ENCODE measurements at places on chromosomes 1 and 21.

DNA sequence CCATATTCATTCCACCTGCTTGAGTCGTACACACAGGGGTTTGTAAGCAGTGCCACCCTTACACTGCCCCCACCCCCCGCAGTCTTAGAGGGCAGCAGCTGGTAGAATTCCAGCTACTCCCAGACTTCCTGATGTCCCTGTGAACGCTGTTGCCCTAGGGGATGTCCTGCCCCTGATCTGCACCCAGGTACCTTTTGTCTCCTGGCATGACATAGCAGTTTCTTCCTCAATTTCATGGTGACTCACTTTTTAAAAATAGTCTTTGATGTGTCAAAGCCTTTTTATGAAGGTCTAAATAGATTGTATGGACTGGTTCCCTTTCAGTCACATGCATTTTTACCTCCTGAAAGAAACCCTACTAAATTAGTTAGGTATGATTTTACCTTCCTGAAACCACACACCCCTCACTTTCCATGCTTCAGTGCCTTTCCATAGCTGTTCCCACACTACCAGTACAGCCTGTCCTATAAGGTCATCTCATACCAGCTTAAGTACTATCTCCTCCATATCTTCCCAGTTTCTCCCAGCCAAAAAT is 76.4 kb downstream of the ST3GAL3 start:
- no peak for DNase-seq

GRCh38 chr1:198797656-198798055 is 158.8 kb downstream of the PTPRC start:
- no peak for DNase-seq

- DNase-seq, result no peak
Measured at GRCh38 chr1:115329965-115330364, 8.1 kb downstream of the NGF start.

- no peak for DNase-seq
Measured at GRCh38 chr1:201695607-201696006, 133.3 kb upstream of the IPO9 start.

DNA sequence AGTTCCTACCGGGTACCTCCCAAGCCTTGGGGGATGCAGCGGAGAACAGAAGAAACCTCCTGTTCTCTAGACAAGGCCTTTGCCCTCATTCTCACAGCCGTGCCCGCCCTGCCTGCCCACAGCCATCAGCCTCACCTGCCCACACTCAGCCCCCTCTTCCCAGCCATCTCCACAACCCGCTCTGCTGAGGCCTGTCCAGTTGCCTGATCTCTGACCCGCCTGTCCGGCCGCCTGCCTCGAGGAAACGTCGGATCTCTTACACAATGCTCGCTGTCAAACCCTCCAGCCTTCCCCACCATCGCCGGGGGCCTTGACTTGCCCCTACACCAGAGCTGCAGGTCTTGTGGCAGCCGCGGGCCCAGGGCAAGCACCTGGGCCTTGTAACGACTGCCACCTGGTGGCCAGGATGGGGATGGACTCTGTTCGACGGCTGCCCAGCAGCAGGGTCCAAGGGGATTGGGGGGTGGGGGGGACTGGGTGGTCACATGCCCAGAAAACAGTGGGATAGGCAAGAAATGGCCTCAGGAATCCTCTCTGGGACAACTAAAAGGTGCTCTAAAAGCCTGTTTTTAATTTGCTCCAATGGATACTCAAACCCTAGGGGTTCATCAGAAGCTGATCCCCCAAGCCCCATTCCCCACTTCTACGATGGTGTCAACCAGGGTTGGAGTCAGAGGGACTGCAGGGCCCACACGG is 31.0 kb downstream of the SLC45A1 start:
- DNase-seq, result peak; percentile 89

DNA sequence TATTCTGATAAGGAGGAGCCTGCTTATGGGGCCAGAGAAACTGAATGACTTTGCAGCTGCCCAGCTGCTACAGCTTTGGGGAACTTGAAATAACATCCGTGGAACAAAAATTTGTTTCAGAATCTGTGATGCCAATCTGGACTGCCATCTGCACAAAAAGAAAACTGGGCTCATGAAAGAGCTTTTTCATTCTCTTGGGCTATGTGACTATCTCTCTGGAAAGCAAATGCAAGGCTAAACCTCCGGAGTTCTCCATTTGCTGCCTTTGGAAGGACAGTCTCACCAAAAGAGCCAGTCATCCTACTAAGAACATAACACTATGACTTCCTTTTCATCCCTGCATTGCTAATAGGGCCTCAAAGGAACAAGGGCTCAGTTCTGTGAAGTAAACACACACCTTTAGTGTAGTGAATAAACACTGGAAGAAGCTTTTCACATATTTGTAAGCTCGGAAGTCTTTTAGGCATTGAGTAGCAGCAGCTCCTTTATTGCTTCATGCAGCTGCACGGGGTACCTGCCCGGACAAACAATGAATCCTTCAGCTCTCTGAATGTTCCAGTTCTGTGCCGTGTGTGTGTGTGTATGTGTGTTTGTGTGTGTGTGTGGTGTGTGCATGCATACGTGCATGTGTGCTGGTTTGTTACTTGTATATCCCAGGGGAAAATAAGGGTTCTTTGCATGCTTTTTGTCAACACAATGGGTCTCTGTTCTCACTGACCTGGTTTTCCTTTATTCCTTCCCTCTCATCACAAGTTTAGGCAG is 255.5 kb upstream of the SGIP1 start:
- no peak for DNase-seq

DNA sequence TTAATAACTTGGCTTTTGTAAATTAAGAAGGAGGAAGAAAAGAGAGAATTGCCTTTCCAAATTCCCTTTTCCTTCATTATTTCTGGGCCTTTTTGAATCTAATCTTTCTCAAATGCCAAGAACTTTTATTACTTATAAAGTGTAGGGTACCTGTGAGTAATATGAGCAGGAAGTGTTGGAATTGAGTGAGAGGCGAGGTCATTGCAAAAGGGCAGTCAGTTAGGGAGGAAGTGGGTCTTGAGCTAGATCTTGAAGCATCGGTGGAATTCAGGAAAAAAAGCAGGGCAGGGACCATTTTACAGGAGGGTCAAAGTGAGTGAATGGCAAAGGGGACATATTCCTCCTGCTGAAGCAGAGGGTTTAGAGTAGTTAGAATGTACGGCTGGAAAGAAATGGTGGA is 23.4 kb downstream of the DDI2 start:
- DNase-seq, result no peak

DNA sequence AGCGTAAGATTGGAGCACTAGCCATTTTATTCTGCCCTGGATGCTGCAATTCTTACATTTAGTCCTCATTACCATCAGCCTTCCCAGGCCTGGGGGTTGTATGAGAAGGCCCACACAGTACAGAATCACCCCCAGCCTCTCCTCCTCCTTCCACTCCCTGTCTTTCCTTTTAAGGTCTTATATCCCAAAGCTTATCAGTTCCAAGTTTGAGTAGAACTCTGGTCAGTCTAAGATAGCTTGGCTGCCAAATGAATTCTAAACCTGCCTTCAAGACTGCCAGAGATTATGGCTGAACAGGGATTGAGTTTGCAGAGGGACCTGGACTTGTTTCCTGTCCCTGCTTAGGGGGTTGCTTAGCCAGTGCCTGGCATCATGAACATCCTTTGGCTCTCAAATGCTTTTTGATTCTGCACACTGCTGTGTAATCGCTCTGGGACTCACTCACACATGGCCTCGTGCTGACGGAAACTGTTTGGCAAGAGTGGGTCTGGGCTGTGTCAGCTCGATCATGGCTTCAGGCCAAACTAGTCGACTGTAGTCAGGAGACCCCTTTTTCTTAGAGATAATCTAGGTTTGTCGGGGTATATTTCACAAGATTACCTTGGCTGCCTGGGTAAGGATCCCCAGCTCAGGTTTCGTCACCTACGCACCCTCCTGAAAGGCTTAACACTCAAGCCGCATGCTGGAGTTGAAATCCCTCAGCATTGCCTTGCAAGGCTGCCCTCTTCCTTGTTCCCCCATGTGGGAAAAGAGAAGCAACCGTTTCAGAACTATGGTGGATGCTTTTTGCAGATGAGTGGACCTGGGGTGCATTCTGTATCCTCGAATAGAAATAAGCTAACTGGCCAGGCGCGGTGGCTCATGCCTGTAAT is 252.6 kb downstream of the NFIA start:
- no peak for DNase-seq

GRCh38 chr1:9569267-9569666 is 19.4 kb upstream of the TMEM201 start:
- no peak for DNase-seq

DNA sequence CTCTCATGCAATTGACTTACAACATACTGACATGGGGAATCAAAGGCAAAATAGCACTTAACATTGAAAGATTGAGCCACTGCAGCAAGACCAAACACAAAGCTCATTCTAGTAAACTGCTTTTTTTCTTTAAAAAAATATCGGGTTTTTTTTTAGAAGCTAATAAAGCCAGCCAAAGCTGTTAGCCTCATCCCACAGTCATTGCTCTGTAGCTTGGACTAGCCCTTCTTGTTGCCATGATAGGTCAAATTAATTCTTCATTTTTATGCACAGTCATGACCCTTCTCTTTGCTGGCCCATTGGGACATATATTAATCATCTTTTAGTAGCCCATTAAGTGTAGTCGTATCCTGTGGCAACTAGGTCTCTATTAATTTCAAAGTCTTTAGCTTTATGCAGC is 231.3 kb downstream of the ADGRL2 start:
- DNase-seq, result no peak

DNA sequence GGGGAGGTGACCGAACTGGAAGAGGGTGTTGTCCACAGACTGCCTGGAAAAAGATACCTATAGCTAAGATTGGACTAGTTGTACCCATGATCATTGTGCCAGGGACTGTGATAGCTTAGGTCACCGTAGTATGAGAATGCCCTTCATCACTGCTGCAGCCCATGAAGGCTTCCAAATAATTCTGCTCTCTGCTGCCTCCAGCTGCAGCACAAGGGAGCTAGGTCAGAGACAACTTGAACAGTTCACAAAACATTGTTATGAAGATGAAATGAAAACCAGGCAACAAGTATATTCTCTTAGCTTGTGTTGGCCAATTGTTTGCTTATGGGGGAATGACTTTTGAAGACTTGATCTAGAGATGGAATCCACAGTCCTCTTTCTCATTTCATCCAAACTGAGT is 246.7 kb downstream of the MRPL39 start:
- DNase-seq, result no peak

- no peak for DNase-seq
Measured at GRCh38 chr1:67880056-67880601, 46.9 kb upstream of the GNG12 start.

GRCh38 chr1:31580513-31580870 is 4.2 kb downstream of the TINAGL1 start:
- no peak for DNase-seq

DNA sequence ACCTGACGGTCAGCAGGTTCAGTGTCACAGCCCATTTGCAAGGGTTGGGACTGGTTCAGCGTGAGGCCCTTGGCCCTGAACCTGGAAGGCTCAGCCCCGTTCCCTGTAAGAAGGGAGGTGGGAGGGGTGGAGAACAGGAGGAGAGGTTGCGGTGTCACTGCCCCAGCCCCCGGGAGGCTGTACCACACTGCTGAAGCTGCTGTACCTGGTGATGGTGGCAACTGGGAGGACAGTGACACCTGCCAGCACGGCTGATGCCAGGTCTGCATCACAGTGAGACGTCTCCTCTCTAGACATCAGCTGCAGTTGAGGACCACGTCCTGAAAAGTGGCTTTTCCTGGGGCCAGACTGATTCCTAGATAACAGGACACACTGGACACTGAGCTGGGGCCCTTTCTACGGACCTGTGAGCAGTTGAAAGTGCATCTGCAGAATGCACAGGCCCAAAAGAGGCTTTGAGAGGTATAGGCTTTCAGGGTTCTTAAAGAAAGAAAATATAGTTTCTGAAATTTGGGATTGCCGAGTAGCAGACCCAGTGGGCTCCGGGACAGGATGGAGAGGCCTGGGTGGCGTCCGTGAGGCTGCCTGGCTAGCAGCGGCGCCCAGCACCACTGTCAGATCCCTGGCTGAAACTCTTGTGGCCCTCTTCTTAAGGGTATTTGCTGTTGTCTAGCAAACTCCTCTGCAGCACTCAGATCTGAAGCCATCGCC is 47.7 kb downstream of the COQ8A start:
- DNase-seq, result no peak

GRCh38 chr1:43062527-43063095 is 103.9 kb upstream of the SLC2A1 start:
- DNase-seq, result no peak

DNA sequence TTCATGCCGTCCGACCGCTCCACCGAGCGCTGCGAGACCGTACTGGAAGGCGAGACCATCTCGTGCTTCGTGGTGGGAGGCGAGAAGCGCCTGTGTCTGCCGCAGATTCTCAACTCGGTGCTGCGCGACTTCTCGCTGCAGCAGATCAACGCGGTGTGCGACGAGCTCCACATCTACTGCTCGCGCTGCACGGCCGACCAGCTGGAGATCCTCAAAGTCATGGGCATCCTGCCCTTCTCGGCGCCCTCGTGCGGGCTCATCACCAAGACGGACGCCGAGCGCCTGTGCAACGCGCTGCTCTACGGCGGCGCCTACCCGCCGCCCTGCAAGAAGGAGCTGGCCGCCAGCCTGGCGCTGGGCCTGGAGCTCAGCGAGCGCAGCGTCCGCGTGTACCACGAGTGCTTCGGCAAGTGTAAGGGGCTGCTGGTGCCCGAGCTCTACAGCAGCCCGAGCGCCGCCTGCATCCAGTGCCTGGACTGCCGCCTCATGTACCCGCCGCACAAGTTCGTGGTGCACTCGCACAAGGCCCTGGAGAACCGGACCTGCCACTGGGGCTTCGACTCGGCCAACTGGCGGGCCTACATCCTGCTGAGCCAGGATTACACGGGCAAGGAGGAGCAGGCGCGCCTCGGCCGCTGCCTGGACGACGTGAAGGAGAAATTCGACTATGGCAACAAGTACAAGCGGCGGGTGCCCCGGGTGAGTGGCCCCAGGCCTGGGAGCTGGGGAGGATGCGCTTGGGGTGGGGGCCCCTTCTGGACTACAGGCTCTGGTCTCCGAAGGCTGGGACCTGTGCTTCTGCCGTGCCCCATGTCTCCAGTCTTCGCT is 1.1 kb downstream of the SKI start:
- DNase-seq, result no peak

DNA sequence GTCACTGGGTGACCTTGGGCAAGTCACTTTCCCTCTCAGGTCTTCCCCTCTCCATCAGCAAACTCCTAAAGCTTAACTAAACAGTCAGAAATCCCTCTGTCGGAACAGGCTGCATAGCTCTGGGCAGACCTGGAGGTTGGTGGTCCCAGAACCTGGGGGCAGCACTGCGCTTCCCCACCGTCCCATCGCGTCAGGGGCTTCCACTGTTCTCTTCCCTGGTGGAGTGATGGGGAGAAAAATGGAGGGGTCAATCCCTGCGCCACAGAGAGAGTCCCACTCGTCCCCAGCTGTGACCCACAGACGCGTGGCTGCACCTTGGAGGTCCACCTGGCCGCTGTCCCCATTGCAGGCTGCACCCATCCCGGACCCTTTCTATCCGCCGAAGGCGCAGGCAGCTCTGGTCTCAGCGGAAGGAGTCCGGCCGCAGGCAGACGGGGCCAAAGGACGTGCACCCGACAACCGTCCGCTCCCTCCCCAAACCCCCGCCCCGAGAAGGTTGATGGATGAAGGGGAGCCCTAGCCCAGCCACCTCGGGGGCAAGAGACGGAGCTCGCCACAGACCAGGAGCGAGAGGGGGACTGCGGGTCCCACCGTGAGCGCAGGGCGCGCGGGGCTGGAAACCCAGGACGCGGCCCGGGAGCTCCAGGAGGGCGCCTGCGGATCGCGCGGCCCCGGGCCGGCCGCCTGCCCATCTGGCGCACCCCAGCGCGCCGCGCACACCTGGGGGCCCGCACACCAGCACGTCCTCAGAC is 588 bp upstream of the WNT3A start:
- peak; percentile 10 for DNase-seq

GRCh38 chr1:22471610-22472009 is 20.0 kb downstream of the ZBTB40 start:
- no peak for DNase-seq

- no peak for DNase-seq
Measured at GRCh38 chr1:66357478-66358197, 176.3 kb upstream of the SGIP1 start.
